CD4-positive, alpha-beta T cell treated with Interleukin-21 for 1 hour (primary cell): ENCODE measurements at places on chromosomes 12 and 14.

DNA sequence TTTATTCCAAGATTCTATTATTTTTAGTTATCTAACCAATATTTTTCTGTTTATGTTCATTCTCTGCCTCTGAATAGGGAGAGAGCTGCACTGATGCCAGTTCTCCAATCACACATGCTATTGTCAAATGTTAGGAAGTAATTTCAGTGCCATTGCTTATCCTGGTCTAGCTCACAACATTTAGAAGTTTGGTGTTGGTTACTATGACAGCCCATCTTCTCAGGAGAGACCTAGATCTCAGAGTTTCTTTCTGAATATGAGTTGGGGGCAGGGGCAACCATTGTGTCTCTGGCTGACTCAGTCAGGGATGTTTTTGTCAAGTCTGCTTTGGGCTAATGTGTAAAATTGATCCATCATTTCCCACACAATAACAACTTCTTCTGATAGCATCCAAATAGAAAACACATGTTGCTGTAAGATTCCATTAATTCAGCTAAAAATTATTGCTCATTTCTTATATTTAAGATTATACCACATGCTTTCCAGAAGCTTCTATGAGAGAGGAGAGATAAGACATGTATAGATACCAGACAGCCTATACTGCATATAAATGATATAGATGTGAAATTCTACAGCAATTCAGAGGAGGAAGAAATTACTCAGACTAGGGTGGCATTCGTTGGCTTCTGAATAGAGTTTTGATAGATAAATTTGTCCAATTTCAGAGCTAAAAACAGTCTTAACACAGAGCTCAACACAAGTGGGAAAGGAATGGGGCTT, 64.8 kb downstream of the DACT1 start:
- no peak for DNase-seq

DNA sequence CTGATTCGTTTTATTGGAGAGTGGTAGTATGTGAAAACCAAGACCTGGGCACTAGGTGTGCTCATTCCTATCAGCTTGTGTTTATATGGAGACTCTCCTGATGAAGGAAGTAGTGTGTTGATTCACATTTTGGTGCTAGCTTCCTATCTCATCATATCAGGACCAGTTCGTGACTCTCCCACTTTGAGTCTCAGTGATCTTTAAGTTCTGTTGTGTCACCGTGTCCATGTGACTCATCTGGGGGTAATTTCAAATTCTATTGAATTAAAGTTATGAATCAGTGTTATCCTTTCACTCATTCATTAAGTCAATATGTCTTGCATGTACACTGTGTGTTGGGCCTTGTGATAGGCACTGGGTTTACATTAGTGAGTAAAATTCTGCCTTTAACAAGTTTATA, 180.2 kb downstream of the CACNA1C start:
- DNase-seq: no peak

DNA sequence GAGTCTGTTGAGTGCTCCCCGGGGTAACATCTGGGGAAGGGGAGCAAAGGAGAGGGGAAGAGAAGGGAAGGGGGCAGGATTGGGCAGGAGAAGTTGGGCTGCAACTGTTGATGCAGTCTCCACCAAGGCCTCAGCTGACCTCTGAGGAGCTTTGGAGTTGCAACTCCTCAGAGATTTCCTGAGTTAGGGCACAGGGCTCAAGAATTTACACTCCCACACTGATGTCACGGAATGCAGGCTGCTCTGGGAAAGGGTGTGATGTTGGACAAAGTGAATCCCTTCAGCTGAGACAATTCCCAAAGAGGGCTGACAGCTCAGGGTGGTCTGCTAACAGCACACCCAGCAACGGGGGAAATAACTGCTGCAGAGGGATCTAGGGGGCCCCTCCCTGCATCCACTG, 295.6 kb downstream of the PCNX1 start:
- DNase-seq: no peak

GRCh38 chr14:90625445-90625844, 190.8 kb downstream of the TTC7B start:
- DNase-seq: no peak

GRCh38 chr12:76037130-76038103, 5.8 kb upstream of the PHLDA1 start:
- peak; percentile 80 for DNase-seq

GRCh38 chr14:69673104-69673503, 61.7 kb downstream of the SUSD6 start:
- DNase-seq: no peak

- DNase-seq: no peak
Measured at GRCh38 chr12:93137656-93138612, 208.8 kb upstream of the EEA1 start.

DNA sequence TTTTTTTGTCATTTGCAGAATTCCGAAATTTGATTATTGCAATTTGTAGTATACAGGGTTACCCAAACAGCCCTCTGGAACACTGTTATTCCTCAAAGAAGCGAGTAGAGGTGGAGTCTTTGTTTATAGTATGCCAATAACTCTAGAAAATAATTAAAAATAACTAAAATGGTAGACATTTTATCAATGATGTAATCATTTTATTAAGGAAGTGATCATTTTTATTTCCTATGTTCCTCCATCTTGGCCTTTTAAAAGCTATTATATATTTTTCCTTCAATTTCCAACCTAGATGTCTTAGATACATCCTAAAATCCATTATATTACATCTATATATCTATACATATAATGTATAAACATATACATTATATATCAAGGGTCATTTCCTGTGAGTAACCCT, 106.0 kb downstream of the CCDC91 start:
- DNase-seq: no peak

GRCh38 chr12:123107926-123108681, 42.8 kb downstream of the PITPNM2 start:
- no peak for DNase-seq

GRCh38 chr12:63070709-63071108, 80.3 kb downstream of the AVPR1A start:
- DNase-seq: no peak

DNA sequence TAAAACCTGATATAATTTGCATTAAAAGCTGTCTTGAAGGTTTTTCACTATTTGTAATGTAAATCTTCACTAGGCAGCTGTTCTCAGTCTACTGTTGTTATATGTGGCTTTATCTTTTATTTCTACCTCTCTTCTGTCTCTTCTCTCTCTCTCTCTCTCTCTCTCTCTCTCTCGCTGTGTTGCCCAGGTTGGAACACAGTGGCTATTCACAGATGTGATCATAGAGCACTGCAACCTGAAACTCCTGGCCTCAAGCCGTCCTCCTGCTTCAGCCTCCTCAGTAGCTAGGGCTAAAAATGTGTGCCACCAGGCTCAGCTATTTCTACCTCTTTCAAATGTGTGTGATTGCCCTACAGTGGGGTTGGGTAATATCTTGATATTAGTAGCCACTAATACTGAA, 21.1 kb downstream of the FUT8 start:
- no peak for DNase-seq

- DNase-seq: no peak
Measured at GRCh38 chr12:7868391-7868790, 4.3 kb downstream of the SLC2A14 start.

GRCh38 chr12:56641219-56641618, 4.6 kb downstream of the ATP5F1B start:
- no peak for DNase-seq

DNA sequence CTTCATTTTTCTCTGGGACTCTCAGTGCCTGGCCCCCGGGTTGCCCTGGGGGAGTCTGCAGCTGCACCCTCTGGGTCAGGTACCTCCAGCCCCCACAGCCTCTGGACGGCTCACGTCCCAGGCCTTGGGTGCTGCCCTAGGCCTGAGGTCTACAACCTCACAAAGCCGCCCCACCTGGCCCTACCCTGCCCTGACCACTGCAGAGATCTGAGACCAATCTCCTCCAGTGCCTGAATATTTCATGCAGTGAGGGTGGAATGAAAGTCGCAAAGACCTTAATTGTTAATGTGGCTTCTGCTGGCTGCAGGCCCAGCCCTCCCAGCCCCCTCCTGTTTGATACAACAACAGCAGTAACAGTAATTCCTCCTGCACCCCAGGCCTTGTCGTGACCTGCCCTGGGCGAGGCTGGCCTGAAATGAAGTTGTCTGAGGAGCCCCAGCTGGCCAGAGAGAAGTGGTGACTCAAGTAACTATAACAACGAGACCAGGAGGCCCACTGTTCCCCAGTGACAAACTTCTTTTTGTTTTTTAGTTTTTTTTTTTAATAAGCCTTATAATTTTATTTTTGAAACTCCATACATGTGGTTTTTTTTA, 8.8 kb upstream of the CCDC85C start:
- DNase-seq: no peak

- DNase-seq: no peak
Measured at GRCh38 chr12:130632642-130633041, 83.5 kb downstream of the RIMBP2 start.

- no peak for DNase-seq
Measured at GRCh38 chr14:65554837-65555236, 142.3 kb downstream of the FUT8 start.

GRCh38 chr14:24411443-24412389, 12.9 kb downstream of the NYNRIN start:
- peak; percentile 50 for DNase-seq

GRCh38 chr14:89440986-89441909, 24.2 kb upstream of the FOXN3 start:
- no peak for DNase-seq

DNA sequence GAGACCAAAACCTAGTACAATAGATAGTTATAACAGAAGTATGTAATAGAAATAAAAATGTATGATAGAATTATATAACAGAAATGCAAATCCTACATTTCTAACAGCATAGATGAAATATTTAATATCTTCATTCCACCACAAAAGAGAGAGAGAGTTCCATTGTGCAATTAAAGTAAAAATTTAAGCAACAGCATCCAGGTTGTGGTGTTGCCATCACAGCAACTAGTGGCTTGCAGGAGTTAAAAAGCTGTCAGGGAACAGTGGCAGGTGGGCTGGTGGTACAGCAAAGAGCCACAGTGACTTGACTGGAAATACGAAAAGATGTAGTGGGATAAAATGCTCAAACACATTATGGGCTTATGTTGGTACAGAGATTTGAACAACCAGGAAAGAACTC, 57.1 kb upstream of the MDM1 start:
- no peak for DNase-seq

DNA sequence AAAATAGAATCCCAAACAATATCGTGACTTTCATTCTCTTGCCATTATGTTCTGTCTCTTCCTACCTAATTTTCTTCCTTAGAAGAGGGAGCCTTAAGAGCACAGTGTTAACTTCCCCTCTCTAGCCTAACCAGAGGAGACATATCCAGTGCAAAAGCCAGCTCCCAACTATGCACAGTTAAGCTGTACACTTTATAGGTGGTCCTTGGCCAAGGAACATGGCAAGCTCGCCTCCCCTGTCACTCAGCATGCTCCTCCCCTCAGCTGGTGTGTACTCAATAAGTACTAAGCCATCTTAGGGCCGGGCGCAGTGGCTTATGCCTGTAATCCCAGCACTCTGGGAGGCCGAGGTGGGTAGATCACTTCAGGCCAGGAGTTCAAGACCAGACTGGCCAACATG, 255.1 kb upstream of the TMPO start:
- no peak for DNase-seq

GRCh38 chr14:61260939-61261776, 20.0 kb downstream of the TMEM30B start:
- DNase-seq: no peak

DNA sequence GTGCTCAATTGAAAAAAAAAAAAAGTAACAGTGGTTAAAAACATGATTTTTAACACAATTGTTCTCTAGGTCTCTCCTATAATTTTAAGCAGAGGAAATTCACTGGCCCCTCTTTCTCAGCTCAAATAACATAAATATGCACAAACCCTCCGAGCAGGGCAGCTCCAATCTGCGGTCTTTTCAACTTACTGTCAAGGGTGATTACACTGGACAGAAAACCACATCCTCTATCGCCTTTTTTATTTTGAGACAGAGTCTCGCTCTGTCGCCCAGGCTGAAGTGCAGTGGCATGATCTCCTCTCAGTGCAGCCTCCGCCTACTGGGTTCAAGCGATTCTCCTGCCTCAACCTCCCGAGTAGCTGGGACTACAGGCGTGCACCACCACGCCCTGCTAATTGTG, 16.5 kb upstream of the GABARAPL1 start:
- DNase-seq: peak; percentile 14

DNA sequence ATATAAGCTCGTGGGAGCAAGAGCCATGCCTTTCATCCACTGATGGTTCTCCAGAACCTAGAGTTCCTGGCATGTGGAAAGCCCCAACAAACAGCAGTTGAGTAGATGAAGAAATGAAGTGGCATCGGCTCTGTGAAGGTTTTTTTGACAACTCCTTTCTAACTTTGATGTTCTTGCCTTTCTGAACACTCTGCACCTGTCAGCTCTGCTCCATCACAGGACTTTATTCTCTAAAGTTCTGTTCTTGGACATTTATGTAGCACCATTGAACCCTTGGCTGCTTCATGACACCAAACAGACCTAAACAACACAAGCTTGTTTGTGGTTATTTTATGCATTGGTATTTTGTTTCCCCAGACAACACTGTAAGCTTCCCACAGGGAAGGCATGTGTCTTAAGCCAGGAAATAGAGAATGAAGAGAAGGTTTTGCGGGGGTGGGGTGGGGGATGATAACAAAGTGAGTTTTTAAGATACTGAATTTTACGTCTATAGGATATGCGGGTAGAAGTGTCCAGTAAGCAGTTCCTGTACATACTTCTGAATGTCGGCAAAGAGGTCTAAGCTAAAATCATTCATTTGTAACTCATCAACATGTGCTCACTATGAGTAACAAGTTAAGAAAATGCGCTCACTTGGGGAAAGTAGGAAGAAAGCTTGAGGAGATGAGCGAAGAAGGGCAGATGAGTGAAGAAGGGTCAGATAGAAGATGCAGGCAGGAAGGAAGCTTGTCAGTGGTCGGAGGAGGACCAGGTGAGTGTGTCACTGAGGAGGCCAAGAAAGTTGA, 146.0 kb upstream of the PLEKHG7 start:
- DNase-seq: no peak

DNA sequence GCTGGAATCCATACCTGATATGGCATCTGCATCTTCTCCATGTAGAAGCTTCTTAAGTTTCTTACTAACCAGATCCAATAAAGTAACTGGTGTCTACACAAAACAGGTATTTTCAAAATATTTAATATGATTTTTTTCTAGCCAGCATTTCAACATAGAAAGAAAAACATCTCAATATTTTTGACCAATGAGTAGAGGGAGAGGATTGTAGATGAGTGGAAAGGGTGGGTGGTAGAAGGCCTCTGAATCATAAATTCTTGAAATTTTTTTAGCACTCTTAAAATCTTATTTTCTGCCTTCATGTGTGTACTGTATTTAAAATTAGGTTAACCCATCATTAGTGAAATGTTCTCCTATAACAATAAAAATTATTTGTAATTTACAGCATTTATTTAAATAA, 18.0 kb downstream of the DEPDC4 start:
- DNase-seq: no peak

- no peak for DNase-seq
Measured at GRCh38 chr14:77885367-77885766, 85.5 kb downstream of the ADCK1 start.

DNA sequence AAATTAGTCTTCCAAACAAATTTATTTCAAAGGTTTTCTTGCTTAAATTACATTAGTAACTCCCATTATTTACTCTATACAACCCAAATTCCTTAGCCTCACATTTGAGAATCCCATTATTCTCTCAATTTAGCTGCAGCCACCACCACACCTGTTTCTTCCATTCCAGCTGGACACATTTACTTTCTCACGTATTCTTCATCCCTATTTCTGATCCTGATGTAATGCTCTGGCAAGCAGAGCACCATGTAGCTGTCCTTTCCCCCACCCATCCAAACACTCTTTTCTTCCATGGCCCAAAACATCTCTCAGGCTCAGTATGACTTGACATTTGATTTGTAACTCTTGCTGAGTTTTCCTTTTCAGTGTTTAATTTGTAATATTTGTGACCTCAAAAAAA, 240.2 kb upstream of the CLEC14A start:
- DNase-seq: no peak

- no peak for DNase-seq
Measured at GRCh38 chr12:113292091-113292490, 42.8 kb downstream of the SLC8B1 start.
